ENCODE measurements at places on chromosomes 7 and 10.

GRCh38 chr7:30866939-30867338 is 44.7 kb upstream of the AQP1 start:
- no peak for DNase-seq

- no peak for DNase-seq
These were observed 665.0 kb upstream of the FOXK1 start for GRCh38 chr7:4017081-4017480.

- DNase-seq, result no peak
These were observed 573.7 kb downstream of the PARD3 start for GRCh38 chr10:34241226-34242000.

- DNase-seq, result no peak
These were observed 119.7 kb downstream of the SND1 start for GRCh38 chr7:127771707-127772106.

DNA sequence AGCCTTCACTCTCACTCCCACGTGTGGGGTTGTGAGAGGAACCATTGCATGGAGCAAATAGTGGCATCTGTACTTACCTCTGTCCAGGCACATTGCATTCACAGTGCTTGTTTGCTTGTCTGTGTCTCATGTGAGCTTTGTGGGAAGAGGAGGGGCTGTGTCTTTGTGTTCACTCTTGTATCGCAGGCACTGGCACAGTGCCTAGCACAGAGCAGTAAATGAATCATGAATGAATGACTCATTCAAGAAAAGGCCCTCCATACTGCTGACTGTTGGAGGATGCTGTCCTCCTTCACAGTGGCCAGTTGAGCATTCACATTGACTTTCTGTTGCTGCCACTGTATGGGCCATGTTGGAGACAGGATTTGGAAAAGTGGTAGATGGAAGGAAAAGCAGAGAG is 125.3 kb downstream of the SORCS3 start:
- DNase-seq, result no peak

DNA sequence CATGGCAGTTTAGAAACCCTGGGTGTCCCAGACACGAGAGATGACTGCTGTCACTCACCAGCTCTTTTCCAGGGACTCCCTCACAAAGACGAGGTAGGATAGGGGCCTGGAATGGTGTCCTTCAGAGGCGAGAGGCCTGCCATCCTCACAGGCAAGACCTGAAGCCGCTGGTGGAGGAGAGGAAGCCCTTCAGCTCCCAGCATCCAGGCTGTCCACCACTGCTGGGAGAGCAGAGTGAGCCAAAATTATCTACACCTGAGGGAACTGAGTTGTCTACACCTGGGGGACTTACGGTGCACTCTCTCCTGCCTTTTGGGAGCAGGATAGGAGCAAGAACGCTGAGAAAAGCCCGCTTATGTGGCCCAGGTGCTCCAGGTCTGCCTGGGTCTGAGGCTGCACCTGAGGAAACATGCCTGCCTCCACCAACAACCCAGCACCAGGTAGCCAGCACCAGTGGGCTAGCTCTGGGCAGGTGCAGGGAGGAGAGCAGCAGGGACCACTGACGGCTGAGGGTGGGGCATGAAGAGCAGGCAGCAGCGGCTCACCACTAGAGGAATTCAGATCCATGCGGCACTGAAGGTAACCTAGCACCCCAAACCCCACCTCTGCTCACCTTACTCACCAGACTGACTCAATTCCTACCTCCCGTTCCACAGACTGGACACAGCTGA is 357.2 kb downstream of the SH2D4B start:
- DNase-seq, result no peak

DNA sequence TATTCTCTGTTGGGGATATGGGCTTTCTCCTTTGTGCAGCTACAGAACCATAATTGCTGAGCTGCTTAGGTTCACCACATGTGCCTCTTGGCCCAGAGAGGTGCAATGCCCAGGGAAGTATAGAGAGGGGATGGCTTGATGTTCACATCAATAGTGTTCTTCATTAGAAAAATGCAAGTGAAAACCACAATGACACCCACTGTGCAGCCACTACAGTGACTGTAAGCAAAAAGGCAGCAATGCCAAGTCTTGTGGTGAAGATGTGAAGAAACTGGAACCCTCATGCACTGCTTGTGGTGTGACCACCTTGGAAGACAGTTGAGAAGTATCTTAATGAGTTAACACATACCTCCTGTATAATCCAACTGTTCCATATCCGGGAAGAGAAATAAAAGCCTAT is 318.9 kb upstream of the ZMIZ1 start:
- DNase-seq, result no peak

- no peak for DNase-seq
These were observed 113.3 kb downstream of the DOCK4 start for GRCh38 chr7:112092709-112093395.

- DNase-seq, result no peak
These were observed 40.0 kb upstream of the PDK4 start for GRCh38 chr7:95636140-95636940.

DNA sequence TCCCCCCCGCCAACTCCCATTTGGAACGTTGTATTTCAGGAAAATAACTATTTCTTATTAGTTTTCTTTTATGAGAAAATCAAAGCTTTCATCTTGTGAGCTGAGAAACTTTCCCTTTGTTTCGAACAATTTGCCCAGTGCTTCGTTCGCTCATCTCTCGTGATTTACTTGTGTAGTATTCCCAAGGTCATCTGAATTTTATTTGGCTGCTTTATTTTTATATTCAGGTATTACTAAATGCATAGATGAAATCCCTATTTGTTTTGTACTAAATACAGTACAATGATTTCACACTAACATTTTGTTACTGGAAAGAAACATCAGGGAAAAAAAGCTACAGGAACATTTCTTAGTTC is 12.0 kb upstream of the EBLN1 start:
- DNase-seq, result no peak

GRCh38 chr7:145016068-145016467 is 180.2 kb upstream of the TPK1 start:
- no peak for DNase-seq

- DNase-seq, result no peak
These were observed 605 bp upstream of the NFKB2 start for GRCh38 chr10:102394801-102395399.

DNA sequence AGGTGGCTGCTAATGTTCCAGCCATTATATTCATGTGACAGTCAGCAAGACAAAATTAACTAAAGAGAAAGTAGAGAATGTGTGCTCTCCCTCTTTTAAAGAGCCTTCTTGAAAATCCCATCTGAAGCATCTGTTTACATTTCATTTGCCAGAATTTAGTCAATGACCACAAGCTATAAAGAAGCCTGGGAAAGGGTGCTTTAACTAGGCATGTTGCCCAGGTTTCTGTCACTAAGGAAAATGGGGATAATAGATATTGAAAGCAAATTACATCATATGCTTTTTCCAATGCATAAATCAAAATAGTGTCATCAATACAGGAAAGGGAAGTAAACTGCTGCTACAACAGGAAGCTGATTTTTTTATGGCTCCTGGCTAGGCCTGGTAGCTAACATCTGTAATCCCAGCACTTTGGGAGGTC is 67.7 kb downstream of the ELAPOR2 start:
- no peak for DNase-seq

DNA sequence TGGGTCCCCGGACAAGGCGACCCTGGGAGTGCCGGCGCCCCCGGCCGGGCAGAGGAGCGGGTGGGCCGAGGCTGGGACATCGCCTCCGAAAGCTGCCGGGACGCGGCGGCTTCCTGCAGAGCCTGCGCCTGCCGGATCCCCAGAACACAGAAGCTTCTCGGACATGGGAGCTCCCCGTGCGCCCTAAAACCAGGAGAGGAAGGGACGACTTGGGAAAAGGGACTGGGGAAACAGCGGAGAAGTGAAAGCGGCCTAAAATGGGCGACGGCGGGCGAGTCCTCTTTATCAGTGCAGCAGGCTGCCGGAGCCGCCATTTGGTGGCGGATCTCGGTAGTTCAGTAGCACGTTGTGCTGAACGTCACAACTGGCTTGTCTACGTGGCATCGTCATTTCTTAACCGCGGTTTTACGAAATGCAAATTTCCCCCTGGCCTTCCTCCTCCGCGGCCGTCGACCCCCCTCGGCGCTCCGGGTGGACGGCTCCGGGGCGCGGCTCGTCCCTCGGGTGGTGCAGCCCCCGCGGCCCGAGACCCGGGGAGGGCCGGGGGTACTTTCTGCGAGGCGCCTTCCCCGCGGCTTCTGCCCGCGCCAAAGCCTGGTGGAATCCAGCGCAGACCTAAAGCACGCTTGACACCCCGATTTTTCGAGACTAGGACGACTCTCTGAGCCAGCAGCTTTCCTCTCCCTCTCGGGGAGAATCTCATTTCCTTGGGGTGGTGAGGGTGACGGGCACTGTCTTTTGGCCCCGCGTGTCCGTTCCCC is 9.9 kb upstream of the SPAG6 start:
- DNase-seq, result no peak
